Cardiac ventricle fibroblast (primary cell): ENCODE measurements at places on chromosomes 4 and X. TPM values are rescaled to one million over a fixed set of nuclear protein-coding genes. Genes with fewer than 3 reads are reported as not detected.

Gene PDE5A
- 7.3 and 8.2 TPM in 2 replicates for total RNA-seq

Gene ANAPC4
- total RNA-seq = 17.3 and 21.2 TPM in 2 replicates

Gene ETDA
- total RNA-seq = not detected in 2 replicates

Gene XPNPEP2
- 81.5 and 86.4 TPM in 2 replicates for total RNA-seq

Gene CABS1
- total RNA-seq = not detected in 2 replicates

Gene HELT
- total RNA-seq = not detected in 2 replicates

Gene GPM6B
- total RNA-seq = 14.8 and 23.0 TPM in 2 replicates

Gene TRIM75
- not detected in 2 replicates for total RNA-seq

Gene RTL9
- 0.06 and 0.15 TPM in 2 replicates for total RNA-seq

Gene SLC10A6
- total RNA-seq = not detected in 2 replicates

Gene TCEAL7
- total RNA-seq = 6.4 and 8.0 TPM in 2 replicates

Gene GPAT3
- 0.62 and 1.5 TPM in 2 replicates for total RNA-seq

Gene UCHL1
- total RNA-seq = 282 and 287 TPM in 2 replicates

Gene AR
- 5.2 and 6.0 TPM in 2 replicates for total RNA-seq

Gene SPP1
- total RNA-seq = not detected in 2 replicates

Gene PIM2
- total RNA-seq = 1.4 and 2.1 TPM in 2 replicates

Gene RNF175
- not detected in 2 replicates for total RNA-seq

Gene BRS3
- not detected in 2 replicates for total RNA-seq

Gene TENM3
- total RNA-seq = 1.0 and 2.4 TPM in 2 replicates

Gene SMR3B
- not detected in 2 replicates for total RNA-seq

Gene NUDT9
- total RNA-seq = 17.5 and 19.2 TPM in 2 replicates

Gene CT45A3
- not detected in 2 replicates for total RNA-seq

Gene BCOR
- 5.3 and 9.3 TPM in 2 replicates for total RNA-seq

Gene GYPA
- not detected in 2 replicates for total RNA-seq

Gene SORBS2
- 1.2 and 1.9 TPM in 2 replicates for total RNA-seq

Gene F9
- total RNA-seq = not detected in 2 replicates

Gene CNOT6L
- total RNA-seq = 7.4 and 9.2 TPM in 2 replicates

Gene SULT1E1
- 0.20 and 0.44 TPM in 2 replicates for total RNA-seq

Gene S100G
- not detected in 2 replicates for total RNA-seq

Gene GABRG1
- total RNA-seq = not detected in 2 replicates

Gene DUSP21
- total RNA-seq = not detected in 2 replicates

Gene TCEAL3
- 36.9 and 43.1 TPM in 2 replicates for total RNA-seq

Gene NIPAL1
- 0.20 TPM in 1 of 2 replicates, not detected in the other for total RNA-seq

Gene WNK3
- 0.81 and 1.4 TPM in 2 replicates for total RNA-seq
